ENCODE measurements at places on chromosomes 2 and 18. TPM values are rescaled to one million over a fixed set of nuclear protein-coding genes. Genes with fewer than 3 reads are reported as not detected.

AFTPH gene
- total RNA-seq, result 30.1 TPM

CCT7 gene
- 450 TPM for total RNA-seq

- DNase-seq, result no peak
Measured at GRCh38 chr2:221485503-221485870, 86.6 kb downstream of the EPHA4 start.

DNA sequence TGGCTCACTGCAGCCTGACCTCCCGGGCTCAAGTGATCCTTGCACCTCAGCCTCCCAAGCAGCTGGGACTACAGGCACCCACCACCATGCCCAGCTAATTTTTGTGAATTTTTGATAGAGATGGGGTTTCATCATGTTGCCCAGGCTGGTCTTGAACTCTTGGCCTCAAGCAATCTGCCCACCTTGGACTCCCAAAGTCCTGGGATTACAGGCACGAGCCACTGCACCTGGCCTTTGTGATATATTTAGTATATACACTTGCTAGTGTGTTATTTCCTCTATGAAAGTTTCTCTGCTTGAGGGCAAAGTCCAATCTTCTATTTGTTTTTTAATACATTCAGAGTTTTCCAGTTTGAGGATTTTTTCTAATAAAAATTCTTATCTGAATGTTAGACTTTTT is 119.3 kb downstream of the GALNT3 start:
- DNase-seq, result no peak

- DNase-seq, result no peak
Measured at GRCh38 chr2:177289824-177290628, 25.5 kb upstream of the NFE2L2 start.

Data from Caco-2 (cell line).